Activated naive CD4-positive, alpha-beta T cell treated with anti-CD3 and anti-CD28 coated beads, Interleukin-2, amount 10 ng/mL, durations not matched to agents 7 days and 5 days (primary cell): ENCODE measurements at places on chromosomes 6 and 20.

DNA sequence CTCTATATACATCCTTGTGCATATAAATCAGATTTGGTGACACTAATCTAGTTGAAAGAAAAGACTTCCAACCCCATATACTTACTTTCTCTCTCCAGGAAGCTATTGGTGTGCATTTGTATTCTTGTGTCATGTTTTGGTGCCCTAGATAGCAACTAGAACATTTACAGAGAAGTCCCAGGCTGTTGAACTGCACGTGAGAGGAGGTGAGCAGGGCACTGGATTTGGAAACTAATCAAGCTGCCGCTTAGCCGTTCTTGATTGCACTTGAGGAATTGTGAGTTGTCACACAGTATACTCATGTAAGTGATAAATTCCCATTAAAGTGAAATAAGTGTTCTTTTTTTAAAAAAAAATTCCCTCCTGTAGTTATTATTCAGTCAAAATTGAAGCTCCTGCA, 7.6 kb downstream of the WRNIP1 start:
- no peak for DNase-seq

DNA sequence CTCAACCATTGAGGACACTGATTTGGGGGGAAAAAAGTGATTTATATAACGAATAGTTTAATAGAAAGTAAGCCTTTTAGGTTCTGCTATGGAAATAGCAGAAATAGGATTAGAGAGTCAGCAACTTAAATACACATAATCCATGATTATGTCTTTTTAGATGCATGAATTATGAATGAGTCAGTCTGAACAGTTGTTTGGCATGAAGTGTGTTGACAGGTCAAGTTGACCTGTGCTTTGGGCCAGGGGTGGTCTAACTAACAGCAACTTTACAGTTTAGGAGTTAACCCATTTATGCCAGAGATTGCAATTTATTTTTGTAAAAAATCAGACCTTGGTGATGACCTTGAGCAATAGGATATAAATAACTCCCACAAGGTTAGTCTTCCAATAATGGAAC, 191.3 kb downstream of the MTFR2 start:
- no peak for DNase-seq

DNA sequence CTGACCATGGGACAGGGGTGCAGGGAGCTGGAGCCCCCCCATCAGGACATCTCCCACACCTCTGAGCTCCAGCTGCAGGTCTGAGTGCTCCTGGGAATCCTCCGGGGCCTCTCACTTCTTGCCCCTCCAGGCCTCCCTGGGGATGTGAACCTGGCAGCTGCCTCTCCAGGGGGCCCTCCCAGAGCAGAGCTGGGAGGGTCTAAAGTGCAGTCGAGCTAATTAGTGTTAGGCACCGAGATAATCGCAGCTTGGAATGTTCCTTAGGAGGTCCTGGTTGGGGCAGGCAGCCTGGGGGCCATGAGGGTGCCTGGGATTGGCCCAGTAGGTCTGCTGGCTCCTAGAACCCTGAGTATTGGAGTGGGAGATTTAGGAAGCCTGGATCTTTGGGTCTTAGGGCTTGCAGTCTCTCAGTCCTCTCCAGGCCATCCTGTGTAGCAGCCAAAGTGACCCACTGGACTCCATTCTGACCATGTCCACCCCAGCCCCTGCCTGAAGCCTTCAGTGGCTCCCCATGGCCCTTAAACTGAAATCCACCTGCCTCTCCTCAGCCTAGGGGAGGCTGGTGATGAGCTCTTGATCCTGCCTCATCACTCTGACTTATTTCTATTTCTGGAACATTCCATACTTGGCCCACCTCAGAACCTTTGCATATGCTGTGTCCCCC, 26.0 kb downstream of the CEBPB start:
- DNase-seq = no peak

DNA sequence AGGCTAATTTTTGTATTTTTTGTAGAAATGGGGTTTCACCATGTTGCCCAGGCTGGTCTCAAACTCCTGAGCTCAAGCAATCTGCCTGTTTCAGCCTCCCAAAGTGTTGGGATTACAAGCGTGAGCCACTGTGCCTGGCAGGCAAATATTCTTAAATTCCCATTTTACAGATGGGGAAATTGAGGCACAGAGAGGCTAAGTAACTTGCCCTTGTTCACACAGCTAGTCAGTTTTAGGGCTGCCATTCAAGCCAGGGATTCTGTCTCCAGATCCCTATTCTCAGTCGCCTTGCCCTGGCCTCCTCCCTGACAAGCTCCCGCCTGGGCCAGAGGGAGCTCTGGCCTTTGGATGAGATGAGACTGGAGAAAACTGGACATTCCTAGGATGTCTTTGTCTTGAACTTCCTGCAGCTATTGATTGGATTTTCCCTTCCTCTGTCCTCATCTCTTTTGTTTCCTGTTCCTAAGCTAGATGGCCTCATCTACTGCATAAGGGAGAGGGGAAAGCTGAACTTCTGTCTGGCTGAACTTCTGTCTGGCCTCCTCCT, 90.5 kb downstream of the NDUFAF5 start:
- DNase-seq = no peak

GRCh38 chr20:63022501-63022900, 15.7 kb upstream of the BHLHE23 start:
- DNase-seq = no peak
